ENCODE measurements at places on chromosomes 13 and 19.

DNA sequence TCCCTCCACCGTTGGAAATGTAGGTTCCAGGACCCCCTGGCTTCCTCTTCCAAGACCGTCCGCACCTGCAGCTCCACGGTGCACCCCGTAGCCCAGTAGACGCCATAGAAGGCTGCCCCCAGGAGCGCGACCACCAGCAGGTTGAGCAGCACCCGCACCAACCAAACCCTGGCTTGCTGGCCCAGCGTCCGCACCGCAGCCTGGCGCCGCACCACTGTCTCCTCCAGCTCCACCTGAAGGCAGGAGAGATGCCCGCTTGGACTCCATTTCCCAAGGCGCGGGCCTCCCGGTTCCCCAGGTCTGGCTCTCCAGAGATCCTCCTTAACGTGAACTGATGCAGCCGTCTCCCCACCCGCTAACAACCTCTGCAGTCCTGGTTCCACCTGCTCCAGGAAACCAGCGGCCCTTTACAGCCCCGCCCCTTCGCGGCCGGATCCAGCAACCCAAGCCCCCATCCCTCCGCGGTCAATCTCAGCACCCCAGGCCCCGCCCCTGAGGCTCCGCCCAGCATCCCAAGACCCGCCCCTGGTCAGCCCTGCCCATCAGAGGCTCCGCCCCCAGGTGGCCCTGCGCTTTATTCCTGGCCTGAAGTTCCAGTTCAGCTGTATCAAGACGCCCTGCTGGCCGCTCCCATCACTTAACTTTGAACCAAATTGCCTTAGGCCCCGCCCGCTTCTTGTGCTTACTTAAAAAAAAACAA, 5.0 kb upstream of the LENG1 start:
- DNase-seq, result no peak

DNA sequence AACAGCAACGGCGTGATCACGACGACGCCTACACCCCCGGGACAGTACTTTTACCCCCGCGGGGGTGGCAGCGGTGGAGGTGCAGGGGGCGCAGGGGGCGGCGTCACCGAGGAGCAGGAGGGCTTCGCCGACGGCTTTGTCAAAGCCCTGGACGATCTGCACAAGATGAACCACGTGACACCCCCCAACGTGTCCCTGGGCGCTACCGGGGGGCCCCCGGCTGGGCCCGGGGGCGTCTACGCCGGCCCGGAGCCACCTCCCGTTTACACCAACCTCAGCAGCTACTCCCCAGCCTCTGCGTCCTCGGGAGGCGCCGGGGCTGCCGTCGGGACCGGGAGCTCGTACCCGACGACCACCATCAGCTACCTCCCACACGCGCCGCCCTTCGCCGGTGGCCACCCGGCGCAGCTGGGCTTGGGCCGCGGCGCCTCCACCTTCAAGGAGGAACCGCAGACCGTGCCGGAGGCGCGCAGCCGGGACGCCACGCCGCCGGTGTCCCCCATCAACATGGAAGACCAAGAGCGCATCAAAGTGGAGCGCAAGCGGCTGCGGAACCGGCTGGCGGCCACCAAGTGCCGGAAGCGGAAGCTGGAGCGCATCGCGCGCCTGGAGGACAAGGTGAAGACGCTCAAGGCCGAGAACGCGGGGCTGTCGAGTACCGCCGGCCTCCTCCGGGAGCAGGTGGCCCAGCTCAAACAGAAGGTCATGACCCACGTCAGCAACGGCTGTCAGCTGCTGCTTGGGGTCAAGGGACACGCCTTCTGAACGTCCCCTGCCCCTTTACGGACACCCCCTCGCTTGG, 966 bp downstream of the JUNB start:
- no peak for DNase-seq

- DNase-seq, result no peak
Observed at GRCh38 chr13:71879129-71879535, 12.1 kb upstream of the DACH1 start.

- no peak for DNase-seq
Observed at GRCh38 chr19:47021536-47022139, 2.0 kb downstream of the NPAS1 start.

DNA sequence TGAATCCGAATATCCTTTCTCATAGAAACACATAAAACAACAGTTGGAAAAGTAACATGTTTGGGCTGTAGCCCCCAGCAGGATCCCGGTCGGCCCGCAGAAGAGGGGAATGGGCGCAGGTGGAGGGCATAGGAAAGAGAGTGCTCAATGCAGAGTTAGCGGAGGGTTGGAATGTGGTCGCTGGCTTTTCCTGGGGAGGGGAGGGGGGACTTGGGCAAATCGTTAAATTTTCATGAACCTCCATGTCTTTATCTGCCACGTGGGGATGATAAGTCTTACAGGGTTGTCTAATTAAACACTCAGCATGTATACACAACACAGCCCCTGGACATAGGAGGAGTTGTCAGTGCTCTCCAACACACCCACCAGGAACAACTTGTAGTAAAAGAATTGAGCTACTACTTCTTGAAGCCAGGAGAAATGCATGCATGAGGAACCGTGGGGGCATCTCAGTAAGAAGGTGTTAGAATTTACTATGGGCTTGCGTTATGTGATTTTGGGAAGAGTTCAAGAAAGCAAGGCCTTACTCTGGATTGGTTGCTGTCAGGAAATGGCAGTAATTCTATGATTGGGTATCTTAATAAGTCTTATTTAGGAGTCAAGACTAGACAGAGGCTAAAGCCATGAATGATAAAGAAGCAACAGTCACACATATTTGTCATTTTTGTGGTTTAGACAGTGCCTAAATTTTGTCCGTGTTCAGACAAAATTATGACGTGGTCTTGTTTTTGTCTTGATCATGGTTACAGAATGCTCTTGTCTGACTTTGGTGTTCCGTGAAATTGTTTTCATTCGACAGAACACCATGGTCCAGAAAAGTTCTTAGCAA, 671 bp upstream of the SLC46A3 start:
- no peak for DNase-seq

- DNase-seq, result no peak
Observed at GRCh38 chr13:81714513-81714912, 1373.6 kb upstream of the SPRY2 start.

- no peak for DNase-seq
Observed at GRCh38 chr19:12695096-12695495, 1.3 kb downstream of the FBXW9 start.

DNA sequence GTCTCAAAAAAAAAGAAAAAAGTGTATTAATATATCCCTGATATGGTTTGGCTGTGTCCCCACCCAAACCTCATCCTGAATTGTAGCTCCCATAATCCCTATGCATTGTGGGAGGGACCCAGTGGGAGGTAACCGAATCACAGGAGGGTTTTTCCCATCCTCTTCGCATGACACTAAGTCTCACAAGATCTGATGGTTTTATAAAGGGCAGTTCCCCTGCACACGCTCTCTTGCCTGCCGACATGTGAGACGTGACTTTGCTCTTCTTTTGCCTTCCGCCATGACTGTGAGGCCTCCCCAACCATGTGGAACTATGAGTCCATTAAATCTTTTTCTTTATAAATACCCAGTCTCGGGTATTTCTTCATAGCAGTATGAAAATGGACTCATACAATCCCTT, 17.7 kb downstream of the STK24 start:
- DNase-seq, result no peak

DNA sequence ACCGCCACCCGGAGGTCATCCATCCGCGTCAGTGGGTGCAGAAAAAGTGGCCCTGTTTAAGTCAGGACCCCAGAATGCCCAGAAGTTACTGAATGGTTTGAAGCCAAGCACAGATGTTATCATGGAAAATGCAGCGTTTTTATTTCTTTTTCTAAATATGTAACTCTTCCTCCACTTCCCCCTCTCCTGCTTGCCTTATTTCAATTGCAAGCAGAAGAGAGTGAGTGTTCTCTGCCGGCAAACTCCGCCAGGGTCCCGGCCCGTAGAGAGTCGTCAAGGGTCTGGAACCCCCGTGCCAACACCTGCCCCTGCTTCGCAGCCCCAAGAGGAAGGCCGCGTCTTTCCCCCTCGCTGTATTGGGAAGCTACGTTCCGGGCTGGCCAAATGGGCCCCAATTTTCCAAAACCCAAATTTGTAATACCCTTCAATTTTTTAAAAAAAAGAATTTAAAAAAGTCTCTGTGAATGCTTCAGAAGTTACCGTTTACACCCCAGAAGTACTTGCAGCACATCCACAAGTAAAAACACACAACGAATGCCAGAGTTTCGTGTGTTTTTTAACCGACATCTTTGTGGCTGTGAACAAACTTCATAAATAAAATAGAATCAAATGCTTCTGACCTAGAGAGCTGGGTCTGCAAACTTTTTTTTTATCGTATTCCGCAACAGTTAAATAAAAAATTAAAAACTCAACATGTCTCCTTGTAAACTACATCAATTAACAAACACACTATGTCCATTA, 712 bp upstream of the PDX1 start:
- no peak for DNase-seq

DNA sequence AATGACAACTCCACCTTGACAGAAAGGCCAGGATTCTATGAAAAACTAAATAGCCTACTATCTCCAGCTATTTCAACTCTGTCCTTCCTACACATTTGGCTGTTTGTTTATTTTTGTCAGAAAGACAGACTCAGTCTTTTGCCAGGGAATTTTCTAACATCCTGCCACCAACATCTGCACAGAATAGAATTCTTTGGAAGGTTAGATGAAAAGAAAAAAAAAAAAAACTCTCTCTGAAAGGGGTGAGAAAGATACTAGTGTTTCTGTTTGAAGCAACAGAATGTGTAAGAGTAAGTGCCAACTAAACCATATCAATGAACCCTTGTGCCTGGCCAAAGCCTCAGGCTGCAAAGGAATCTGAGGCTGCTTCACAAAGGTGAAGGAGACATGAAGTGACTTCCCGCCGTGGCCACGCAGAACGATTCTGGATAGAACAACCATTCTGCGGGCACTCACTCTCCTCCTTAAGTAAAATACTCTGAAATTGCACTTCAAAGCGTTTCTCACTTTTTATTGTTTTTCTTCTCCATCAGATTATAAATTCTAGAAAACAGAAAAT, 498.2 kb downstream of the IRS2 start:
- no peak for DNase-seq

- DNase-seq, result no peak
Observed at GRCh38 chr13:49022472-49023144, 46.9 kb downstream of the FNDC3A start.

- DNase-seq, result no peak
Observed at GRCh38 chr19:15443838-15444237, 5.9 kb downstream of the WIZ start.

- DNase-seq, result no peak
Observed at GRCh38 chr19:46606019-46606418, 4.9 kb downstream of the CALM3 start.

GRCh38 chr19:49340069-49340864, 5.1 kb downstream of the CD37 start:
- DNase-seq, result peak; percentile 73

GRCh38 chr13:27977476-27978300, 8.6 kb upstream of the CDX2 start:
- no peak for DNase-seq

GRCh38 chr13:79290595-79291244, 115.3 kb downstream of the RBM26 start:
- DNase-seq, result no peak

GRCh38 chr13:50483416-50483815, 360.1 kb downstream of the DLEU7 start:
- no peak for DNase-seq

DNA sequence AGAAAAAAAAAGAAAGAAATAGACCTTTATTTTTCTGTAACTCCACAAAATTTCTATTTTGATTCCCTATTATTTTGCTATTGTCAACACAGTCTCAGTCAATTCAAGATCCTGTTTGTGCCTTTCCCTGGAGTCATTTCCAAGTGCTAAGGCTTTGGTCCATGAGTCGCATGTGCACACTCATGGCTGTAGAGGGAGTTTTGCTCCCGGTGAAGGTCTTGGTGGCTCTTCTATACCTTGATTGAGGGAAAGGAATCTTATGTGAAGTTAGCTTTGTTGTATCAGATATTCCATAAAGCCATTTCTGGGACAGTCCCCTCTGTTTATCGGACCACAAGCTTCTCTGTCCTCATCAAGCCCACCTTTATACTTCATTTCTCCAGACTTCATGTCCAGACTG, 58.7 kb upstream of the ALOX5AP start:
- no peak for DNase-seq

- DNase-seq, result no peak
Observed at GRCh38 chr13:112704308-112705145, 14.7 kb downstream of the ATP11A start.

GRCh38 chr19:44738136-44738535, 10.4 kb upstream of the BCL3 start:
- DNase-seq, result no peak

GRCh38 chr19:18769989-18770528, 21.0 kb downstream of the COMP start:
- DNase-seq, result no peak

- DNase-seq, result no peak
Observed at GRCh38 chr13:24115671-24116070, 44.8 kb upstream of the SPATA13 start.

- peak; percentile 22 for DNase-seq
Observed at GRCh38 chr19:58466089-58466759, 656 bp upstream of the ZNF324 start.

- DNase-seq, result no peak
Observed at GRCh38 chr13:28501547-28501946, 6.6 kb upstream of the FLT1 start.

DNA sequence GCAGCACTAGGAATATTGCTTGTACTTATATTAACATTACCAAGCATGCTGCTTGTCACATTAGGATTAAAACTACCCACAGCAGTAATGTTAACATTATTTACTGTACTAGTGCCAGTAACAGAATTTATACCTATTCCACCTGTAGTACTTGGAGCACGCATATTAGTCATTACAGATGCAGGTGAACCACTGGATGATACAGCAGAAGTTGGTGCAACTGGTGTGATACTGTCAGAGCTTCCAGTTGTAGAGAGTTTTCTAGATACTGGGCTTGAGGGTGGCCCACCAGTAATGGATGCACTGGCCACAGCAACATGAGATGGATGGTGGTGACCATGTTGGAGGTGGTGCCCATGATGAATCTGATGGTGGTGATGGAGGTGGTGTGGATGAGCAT, 1.1 kb downstream of the TSC22D1 start:
- DNase-seq, result no peak

DNA sequence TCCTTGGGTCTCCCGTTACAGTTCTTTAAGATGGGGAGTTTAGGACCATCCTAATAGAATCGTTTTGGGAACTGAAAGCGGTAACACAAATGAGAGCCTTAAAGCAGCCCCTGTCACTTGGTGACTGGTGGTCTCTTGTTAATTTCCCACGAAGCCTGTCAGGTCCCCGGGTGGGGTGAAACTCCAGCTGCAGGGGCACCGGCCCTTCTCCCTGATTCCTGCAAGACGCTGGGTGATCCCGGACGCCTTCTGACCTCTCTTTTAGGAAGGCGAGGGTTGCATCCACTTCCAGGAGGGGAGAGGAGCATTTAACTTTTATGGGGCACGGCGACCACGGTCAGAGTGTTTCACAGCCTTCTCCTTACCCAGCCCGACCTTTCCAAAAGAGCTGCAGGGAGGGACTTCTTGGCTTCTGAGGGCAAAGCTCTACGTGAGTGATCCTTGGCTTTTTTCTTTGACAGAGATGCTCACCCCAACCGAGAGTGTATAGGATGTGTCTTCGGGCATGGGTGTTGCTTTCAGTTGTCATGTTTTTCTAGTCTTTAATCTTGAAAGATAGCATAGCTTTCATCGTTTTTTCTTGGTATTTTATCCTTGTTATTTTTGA, 688 bp downstream of the ZNF225 start:
- DNase-seq, result no peak
